ENCODE measurements at places on chromosomes 11 and 22.

GRCh38 chr11:128195057-128195751 is 392.2 kb downstream of the ETS1 start:
- DNase-seq: peak; percentile 18

DNA sequence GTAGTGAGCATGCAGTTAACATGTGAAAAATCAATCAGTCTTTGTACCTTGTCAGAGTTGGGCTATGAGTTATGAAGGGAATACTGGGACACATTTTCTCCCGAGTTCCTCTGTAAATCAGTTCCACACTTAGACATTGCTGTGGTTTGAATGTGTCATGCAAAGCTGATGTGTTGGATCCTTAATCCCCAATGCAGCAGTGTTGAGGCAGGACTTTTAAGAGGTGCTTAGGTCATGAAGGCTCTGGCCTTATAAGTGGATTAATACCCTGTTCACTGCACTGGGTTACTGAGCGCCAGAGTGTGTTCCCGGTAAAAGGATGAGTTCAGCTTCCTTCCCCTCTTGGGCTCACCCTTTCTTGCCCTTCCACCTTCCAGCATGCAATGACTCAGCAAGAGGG is 742.1 kb upstream of the TENM4 start:
- no peak for DNase-seq

DNA sequence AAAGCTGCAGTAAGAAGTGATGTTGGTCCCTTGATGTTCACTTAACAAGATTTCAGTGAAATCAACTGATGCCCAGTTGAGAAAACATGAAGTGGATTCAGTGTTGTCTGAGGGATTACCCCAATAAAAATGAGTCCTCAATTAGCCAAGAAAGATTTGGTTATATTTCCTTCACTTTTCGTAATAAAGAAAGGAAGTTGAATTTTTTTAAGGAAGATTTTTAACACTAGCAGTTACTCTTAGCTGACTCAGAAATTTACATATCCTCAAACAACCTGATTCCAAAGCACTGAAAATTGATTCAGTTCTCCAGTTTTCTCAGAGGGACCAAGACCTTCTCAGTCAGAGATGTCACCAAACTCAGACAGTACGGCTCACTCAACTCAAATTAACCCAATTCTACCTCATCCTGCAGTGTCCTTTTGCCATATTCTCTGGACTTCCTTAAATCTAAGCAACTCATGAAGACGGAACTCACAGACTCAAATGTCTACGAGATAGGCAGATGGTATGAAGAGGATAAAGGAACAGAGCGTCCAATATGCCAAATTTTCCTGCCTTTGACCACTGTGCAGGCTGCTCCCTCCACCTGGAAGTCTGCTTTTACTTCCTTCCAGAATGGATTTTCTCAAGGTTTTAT is 22.8 kb downstream of the SLC5A4 start:
- DNase-seq: no peak

- DNase-seq: no peak
Observed at GRCh38 chr11:102921587-102922220, 33.8 kb downstream of the MMP13 start.

GRCh38 chr11:92222701-92223100 is 1.9 kb upstream of the FAT3 start:
- no peak for DNase-seq

GRCh38 chr22:26429458-26430286 is 612 bp downstream of the ASPHD2 start:
- DNase-seq: no peak

DNA sequence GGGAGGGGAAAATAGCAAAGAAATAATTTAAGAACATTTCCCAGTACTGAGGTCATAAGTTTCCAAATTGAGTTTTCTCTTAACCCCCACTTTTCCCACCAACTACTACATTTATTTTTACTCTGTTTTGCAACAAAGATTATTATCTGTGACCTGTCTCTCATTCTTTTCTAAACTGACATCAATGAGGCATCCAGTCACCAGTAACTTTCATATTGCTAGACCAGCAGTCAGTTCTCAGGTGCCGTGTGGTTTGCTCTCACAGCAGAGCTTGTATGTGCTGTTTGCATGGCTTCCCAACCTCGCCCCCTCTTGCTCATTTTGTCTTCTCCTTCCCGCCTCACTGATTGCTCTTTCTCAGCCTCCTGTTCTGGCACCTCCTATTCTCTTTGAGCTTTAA is 1091.3 kb downstream of the TBC1D22A start:
- no peak for DNase-seq

DNA sequence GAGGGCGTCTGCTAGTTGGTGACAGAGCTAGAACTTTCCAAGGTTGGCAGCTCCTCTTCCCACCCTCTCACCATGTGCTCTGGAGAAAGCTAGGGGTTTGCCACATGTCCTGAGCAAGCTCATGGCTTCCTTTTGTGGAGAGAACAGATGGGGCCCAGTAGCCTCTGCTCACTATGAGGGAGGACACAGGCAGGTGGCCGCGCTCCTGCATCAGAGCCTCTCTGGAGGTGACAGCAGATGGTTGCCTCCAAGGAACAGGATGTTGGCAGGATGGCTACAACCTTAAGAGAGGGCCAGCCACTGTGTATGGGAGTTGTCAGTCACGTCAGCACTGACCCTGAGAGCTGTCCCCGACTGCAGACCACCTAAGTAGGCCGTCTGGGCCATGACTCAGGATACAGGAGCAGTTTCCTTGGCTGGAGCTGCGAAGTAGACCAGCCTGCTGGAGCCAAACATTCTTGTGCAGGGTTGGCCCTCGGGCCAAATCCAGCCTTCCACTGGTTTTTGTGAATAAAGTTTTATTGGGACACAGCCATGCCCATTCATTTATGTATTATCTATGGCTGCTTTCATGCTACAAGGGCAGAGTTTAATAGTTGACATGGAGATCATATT is 28.0 kb downstream of the SGSM1 start:
- no peak for DNase-seq

DNA sequence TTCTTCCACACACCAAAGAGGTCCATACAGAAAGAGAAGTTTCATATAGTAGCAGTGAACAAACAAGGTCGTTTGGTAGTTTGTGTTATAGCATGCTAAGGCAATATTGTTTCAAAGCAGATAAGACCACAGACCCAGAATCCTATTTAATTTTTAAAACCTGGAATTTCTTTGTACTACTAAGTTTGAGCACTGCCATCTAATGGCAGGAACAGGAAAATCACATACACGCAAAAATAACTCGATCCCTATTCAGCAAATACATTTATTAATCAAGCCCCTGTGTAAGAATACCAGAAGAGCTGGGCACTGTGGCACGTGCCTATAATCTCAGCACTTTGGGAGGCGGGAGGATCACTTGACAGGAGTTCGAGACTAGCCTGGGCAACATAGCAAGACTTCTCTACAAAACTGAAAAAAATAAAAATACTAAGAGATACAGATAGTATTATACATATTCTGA is 2.9 kb upstream of the BTBD10 start:
- no peak for DNase-seq

DNA sequence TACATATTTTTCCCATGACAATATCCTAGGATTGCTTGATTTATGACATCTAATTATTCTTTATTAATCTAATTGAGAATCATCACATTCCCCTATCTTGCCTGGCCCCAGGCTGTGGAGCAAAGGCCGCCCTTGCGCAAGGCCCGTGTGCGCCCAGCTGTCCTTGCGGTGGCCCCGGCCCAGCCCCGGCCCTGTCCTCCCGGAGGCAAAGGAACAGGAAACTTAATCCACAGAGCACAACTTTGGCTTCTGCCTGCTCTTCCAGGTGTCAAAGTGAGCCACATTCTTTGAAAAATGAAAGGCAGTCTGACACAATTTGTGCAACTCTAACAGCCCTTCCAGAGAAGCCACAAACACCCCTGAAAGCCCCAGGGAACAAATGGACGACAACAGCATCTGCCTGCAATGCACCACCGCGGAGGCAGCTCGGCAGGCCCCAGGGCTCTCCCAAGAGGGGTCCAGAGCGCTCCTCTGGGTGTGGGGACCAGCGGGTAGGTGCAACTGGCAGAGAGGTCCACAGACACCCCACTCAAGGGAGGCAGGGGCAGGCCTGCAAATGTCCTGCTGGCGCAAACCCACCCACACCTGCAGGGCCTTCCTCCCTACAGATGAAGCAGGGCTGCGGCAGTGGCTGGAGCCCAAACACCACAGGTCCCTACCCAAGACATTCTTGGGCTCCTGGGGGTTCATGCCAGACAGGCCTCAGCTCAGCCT is 30.3 kb downstream of the GNB1L start:
- DNase-seq: no peak

DNA sequence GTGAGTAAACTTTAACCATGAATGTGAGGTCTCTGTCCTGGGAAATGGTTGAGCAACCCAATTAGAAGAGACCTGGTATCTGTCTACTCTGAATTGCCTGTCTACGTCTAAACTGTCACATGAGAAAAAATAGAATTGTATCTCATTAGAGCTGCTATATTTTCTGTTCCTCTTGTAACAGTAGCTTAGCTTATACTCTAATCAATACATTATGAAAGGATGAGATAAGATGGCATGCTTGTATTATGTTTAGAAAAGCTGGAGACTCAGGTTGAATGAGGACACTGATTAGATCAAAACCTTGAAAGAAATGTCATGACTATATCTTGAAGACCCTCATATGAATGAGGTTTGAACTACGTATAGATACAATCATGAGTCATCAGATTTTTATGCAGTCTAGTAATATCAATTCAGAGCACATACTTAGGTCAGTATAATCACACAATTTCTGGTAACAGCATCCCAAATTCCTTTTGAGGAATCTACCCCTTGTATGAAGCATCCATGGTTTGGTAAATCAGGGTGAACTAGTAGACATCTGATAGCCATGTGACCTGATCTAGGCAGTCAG is 561.5 kb upstream of the CHORDC1 start:
- DNase-seq: no peak

GRCh38 chr22:42929838-42930155 is 72.7 kb upstream of the ARFGAP3 start:
- no peak for DNase-seq

Data from activated effector memory CD4-positive, alpha-beta T cell treated with Interleukin-2 at 50 U/mL for 16 hours (primary cell).